ENCODE measurements at places on chromosomes 12 and 14.

DNA sequence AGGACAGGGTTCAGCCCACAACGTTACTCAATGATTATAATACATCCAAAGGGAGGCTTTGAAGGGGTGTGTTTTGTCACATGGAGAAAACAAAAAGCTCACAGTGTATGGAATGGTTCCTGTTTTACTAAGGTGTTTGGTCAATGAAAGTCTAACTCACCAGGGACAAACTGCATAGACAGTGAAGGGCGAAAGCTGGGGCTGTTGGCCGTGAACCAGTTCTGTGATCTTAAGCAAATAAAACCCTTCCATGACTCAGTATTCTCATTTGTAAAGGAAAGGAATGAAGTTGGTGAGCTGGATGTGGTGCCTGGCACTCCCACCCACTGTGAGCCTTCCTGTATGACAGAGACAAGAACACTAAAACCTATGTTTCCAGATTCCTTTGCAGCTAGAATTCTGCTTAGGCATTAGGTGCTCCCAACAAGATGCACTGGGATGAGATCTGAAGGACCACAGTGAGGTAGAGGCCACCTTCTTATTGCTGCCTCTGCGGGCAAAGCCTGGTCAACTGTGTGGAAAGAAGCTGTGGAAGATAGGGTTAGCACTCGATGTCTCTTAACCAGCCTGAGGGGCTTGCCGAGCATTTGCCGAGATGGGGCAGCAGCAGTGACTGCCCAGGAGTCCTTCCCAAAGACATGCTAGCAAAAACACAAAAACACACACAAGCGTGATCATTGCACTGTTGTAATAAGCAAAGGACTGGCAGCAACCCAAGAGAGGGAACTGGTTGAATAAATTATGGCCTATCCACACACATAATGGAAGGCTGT lies 48.5 kb downstream of the VCPKMT start:
- no peak for DNase-seq

- no peak for DNase-seq
Observed at GRCh38 chr12:56487448-56488040, 417 bp downstream of the GLS2 start.

GRCh38 chr12:13116259-13116658 lies 12.8 kb upstream of the GSG1 start:
- no peak for DNase-seq

DNA sequence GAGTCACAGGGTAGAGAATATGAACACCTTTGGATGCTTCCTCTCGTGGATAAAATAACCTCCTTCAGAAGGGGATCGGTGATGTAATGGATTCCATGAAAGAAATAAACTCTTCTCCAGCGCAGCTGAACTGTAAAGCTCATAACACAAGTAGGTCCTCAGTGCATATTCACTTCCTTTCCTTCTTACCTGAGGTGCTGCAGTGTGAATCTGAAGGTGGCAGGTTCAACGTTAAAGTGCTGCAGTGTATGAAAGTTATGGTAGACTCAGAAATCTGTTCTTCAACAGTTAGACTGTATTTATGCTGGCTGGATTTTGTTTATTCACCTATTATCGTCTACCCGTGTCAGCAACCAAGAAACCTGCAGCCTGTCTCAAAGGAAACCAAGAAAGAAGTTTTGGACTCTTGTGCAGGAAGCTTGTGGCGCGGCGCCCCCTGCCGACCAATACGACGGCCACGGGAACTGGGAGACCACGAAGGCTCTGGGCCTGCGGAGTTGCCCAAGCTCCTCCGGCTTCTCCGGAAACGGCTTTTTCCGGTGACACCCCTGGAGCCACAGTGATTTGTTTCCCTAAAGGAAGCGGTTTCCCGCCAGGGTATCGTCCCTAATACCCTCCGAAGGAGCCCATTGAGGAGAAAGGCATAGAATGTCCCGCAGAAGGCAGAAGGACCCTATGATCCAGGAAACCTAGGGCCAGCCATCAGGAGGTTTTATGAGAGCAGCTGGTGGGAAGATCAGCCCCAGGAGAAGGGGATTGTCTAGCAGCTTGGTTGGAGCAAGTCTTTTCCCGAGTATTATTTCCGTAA lies 17.6 kb upstream of the RNASE3 start:
- peak; percentile 56 for DNase-seq

DNA sequence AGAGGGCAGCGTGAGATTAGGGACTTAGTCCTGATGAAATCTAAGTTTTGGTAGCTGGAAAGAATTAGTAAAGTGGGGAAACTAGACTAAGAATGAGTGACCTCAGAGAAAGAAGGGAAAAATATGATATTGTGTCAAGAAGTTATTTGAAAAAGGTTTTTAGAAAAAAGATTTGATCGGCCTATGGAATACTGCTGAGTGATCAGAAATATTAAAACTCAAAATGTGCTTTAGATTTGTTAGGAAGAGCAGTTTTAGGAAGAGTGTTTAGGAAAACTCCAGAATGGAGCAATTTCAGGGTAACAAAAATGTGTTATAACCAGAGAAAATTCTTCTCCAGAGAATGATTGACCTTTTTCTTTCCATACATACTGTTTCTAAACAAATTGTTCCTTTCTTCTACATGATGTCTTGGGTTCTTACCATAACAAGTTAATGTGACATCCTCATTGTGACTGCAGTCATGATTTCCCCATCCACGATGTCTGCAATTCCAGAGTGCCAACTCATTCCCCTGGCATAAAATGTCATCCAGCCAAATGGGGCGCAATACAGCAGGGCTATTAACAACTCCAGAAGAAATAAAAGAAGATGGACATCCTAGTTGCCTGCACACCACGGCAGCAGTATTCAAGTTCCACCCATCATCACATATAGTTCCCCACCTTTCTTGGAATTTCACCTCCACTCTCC lies 11.8 kb downstream of the CD163L1 start:
- no peak for DNase-seq

DNA sequence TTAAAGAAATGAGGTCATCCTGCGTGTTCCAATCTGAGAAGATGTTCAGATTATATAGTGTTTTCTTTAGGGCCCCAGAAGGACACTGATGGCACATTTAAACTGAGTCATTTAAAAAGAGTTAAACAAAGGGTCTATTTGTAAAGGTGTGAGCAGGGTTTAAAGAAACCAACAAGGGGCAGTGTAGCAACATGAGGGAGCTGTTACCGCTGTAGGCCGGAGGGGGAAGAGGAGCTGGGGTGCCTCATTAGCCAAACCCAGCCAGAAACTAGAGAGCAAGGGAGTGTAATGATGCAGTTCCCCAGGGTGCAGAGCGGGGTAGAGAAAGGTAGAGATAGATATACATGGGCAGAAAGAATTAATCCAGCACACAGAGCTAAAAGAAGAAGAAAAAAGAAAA lies 160.4 kb downstream of the TBX5 start:
- no peak for DNase-seq

DNA sequence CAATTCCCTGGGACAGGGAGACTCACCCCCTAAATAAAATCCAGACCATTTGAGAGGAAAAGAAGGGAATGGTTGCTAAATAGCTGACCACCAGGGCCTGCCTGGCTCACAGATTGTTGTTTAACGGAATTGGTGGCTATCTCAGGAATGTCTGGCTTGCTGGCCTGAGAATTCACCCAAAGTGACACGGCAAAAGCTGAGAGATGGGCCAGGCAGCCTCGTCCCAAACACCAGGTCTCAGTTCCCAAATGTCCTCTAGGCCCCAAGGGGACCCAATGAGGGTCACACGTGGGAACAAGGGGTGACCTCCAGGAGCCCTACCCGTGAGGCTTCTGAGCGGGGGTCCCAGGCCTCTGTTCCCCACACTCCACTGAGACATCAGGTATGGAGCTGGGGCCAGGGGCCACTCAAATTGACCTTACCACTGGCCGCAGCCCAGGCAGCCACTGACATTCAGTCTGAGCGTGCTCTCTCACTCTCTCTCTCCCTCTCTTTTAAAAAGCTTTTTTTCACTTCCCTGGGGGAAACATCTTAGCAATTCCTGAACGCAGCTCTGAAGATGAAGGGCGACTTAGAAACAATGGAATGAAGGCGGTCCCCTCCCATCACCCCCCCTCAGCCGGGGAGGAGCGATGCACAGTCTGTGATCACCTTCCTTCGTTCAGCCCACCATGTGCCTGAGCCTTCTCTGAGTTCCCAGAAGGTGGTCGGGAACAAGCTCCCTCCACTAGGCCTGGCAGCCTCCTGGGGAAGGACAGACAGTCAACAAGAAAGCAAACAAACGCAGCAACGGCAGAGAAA lies 131.2 kb downstream of the SCARB1 start:
- DNase-seq, result no peak

DNA sequence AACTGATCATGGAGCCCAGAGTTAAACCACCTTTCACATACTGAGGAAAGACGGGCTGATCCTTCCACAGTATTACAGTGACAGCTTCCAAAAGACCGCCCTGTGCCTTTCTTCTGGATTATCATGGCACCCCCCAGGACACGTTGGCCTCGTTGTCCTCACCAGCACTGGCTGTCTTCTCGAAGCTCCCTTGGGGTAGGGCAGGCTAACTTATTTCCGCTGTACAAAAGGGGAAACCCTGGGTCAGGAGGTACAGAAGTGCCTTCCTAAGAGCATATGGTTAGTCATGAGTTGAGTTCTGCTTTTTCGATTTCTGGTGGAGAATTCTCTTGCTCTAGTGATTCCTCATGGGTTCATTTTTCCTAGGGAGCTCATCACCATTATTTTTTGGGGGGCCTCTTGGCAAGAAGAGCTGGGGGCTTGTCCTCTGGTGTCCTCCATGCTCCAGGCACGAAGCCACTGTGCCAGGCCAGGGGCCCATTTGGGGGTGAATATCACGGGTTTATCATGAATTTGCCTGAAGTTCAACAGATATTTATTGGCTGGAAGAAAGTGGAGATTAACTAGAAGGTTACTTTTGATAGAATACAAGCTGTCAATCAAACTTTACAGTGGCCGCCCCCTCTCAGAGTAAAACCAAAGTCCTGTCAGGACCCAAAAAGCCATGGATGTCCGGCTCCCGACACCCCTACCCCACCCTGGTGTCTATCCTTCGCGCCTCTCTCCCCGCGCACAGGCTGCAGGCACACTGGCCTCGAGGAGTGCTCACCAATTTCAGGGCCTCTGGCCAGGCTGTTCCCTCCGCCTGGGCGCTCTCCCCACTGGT lies 8.8 kb upstream of the TRAF3 start:
- DNase-seq, result no peak

- no peak for DNase-seq
Observed at GRCh38 chr12:59173695-59174094, 253.4 kb upstream of the LRIG3 start.

DNA sequence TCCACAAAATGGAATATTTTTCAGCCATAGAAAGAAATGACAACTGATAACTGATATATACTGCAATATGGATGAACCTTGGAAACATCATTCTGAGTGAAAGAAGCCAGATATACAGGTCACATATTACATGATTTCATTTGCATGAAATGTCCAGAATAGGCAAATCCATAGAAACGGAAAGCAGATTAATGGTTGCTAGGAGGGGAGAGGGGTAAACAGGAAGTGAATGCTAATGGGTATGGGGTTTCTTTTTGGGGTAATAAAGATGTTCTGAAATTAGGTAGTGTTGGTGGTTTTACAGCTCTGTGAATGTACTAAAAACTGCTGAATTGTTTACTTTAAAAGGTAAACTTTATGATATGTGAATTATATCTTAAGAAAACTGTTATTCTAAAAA lies 6.5 kb downstream of the RAD51AP1 start:
- DNase-seq, result no peak
